ENCODE measurements at places on chromosomes 13 and 19.

- no peak for DNase-seq
These were observed 10.2 kb downstream of the CLN5 start for GRCh38 chr13:77001963-77002587.

GRCh38 chr19:6099599-6099998 lies 10.7 kb downstream of the RFX2 start:
- DNase-seq = peak; percentile 19

GRCh38 chr19:1016647-1017114 lies 4.2 kb downstream of the TMEM259 start:
- no peak for DNase-seq

GRCh38 chr13:54175466-54175865 lies 1146.9 kb downstream of the OLFM4 start:
- DNase-seq = no peak

GRCh38 chr13:27794921-27795717 lies 2.8 kb downstream of the GSX1 start:
- no peak for DNase-seq

GRCh38 chr19:31963746-31964145 lies 381.7 kb upstream of the ZNF507 start:
- no peak for DNase-seq
